Breast epithelium (tissue), 4 donors: ENCODE measurements at places on chromosomes 5 and 9.

- H3K27me3 ChIP-seq, result no peaks in the 10 kb centered on the region
- no peak overlapping the region for H3K27ac ChIP-seq
- H3K4me1 ChIP-seq, result no peaks in the 10 kb centered on the region
- no peaks in the 10 kb centered on the region for H3K36me3 ChIP-seq
- no peak for DNase-seq
These were observed 101.7 kb downstream of the BNC2 start for GRCh38 chr9:16768816-16769215.

DNA sequence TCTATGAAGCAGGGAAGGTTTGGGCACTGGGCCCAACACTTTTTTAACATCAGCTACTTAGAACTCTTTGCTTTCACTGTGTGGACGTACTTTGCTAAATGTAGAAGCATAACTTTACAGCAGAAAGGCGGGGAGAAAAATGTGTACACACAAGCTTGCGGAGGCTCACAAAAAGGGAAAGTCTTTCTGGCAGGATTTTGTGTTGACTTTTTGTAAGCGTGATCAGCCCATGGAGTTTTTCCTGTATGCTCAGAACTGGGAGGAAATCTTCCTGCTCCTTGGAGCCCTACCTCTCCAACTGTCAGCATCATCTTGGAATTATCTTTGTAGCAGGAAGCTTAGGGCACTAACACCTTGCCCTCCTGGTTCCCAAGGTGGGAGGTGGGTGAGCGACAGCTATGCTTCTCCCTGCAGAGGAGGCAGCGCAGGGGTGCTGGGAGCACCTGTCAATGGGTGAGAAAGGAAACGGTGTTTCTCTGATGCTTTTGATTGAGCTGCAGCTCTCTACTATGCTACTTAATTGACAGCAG, 321.9 kb downstream of the GADD45G start:
- DNase-seq, result no peak
- peaks cover 5% of the 10 kb centered on the region for H3K27me3 ChIP-seq
- H3K36me3 ChIP-seq, result no peaks in the 10 kb centered on the region

DNA sequence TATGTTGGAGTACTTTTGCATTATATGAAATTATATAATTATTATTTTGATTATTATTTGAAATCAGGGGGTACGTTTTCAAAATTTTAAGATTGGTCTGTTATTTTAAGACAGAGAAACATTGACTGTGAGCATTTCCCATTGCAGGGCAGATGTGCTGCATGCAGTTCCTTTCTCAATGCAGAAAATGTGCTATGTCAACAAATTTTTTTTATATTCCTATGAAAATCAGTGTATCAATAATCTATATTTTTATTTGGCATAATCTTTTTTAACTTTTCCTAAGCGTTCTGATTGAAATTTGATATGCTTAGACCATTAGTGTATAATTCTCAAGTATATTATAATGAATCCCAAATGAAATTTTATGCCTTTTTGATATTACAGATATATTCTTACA, 41.8 kb upstream of the LRRC70 start:
- H3K27me3 ChIP-seq, result no peaks in the 10 kb centered on the region
- no peaks in the 10 kb centered on the region for H3K4me1 ChIP-seq
- no peak overlapping the region for H3K4me3 ChIP-seq
- DNase-seq, result no peak
- H3K27ac ChIP-seq, result no peak overlapping the region
- no peaks in the 10 kb centered on the region for H3K36me3 ChIP-seq

GRCh38 chr5:162444129-162444762, 376.7 kb downstream of the GABRG2 start:
- H3K27me3 ChIP-seq, result no peaks in the 10 kb centered on the region
- no peak overlapping the region for H3K4me3 ChIP-seq
- no peaks in the 10 kb centered on the region for H3K4me1 ChIP-seq
- H3K27ac ChIP-seq, result no peak overlapping the region
- DNase-seq, result no peak
- no peaks in the 10 kb centered on the region for H3K36me3 ChIP-seq

- peak; percentile 21 for DNase-seq
- no peaks in the 10 kb centered on the region for H3K27me3 ChIP-seq
- peak overlapping the region; percentile 55 for H3K4me3 ChIP-seq
- peak overlapping the region; percentile 86 for H3K27ac ChIP-seq
These were observed 149.1 kb upstream of the KLF4 start for GRCh38 chr9:107638521-107639310.
